Occipital lobe (tissue), 3 donors: ENCODE measurements at places on chromosomes 16 and 17.

DNA sequence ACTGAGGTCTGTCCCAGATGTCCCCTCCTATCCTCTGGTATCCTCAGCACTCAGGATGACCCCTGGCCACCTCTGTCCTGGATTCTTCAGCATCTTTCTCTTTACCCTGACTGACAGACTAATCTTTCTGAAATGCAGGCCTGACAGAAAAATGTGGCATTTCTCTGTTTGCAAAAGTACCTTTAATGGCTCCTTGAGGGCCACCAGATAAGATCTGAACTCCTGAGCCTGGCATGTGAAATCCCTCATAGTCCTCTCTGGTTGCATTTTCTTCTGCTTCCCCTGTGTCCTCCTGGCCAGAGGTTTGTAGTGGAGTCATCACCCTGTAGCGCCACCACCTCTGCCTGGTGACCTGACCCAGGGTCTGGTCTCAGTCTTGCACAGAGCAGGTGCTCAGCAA lies 2.0 kb upstream of the ELMO3 start:
- no peak for DNase-seq

DNA sequence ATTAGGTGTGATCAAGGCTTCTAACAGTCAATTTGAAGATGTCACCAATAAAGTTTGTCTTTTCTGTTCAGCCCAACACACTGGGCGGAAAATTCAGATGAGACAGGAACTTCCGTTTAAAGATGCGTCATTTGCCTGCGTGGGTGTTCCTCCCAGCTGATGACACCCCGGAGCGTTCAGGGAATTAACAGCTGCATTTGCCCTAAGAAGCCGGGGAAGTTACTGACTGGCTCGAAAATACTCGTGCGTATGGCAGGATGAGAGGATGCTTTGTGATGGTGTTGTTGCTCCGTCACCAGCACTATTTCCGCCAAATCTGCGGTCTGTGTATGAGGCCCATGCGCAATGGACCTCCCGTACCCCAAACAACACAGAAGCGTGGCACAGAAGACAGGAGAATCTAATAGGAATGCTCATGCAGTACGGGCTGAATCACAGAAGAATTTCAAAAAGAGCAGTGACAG lies 11.9 kb upstream of the PVALEF start:
- DNase-seq, result peak; percentile 75

DNA sequence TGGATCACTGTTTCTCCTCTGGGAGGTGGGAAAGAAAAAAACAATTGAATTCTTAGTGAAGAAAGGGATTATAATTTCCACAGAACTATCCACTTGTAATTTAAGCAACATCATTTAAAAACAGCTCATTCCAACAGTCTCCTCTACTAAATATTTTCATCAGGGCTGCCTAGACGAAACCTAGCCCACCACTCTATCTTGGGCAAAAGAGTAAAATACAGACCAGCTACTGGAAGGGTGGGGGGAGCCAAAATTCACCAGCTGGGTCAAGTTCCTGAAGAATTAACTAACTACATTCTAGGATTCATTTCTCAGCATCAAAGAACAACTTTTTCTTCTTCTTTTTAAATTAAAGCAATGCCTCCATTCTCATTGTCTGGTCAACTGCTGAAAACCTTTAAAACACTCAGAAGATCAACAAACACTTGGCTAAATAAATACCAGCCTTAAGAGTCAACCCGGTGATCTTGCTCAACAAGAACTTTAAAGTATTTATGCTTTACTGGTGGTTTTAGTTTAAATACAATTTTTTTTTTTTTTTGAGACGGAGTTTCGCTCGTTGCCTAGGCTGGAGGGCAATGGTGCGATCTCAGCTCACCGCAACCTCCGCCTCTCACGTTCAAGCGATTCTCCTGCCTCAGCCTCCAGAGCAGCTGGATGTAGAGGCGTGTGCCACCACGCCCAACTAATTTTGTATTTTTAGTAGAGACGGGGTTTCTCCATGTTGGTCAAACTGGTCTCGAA lies 25.2 kb downstream of the KANSL1 start:
- DNase-seq, result no peak

DNA sequence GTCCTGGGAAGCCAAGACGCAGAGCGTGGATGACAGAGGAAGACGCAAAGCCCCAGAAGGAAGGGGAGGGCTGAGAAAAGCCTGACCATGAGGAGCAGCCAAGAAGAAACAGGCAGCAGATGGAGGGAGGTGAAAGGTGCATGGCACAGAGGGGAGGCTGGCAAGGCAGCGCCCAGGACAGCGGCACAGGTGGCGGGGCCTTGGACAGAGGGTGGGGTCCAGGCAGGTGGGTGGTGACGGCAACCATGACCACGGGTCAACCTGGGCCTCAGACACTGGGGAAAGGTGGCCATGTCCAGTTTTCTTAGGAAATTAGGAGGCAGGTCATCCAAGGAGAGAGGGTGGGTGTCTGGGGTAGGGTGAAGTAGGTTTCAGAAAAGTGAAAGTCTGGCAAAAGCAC lies 17.0 kb downstream of the ARHGAP17 start:
- DNase-seq, result no peak

GRCh38 chr17:52517176-52517575 lies 358.7 kb upstream of the CA10 start:
- no peak for DNase-seq

DNA sequence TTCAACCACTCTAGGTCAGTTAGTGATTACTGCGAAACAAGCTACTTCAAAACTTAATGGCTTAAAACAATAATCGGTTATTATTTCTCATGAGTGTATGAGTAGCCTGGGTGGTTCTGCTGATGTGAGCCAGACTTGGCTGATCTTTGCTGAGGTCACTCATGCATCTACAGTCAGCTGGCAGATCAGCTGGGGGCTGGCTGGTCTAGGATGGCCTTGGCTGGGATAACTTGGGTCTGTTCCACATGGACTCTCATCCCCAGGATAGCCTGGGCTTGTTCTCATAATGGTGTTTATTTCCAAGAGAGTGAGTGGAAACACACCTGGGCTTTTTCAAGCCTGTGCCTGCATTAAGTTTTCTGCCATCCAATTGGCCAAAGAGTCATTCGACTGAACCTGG lies 13.0 kb downstream of the CCDC182 start:
- DNase-seq, result no peak

DNA sequence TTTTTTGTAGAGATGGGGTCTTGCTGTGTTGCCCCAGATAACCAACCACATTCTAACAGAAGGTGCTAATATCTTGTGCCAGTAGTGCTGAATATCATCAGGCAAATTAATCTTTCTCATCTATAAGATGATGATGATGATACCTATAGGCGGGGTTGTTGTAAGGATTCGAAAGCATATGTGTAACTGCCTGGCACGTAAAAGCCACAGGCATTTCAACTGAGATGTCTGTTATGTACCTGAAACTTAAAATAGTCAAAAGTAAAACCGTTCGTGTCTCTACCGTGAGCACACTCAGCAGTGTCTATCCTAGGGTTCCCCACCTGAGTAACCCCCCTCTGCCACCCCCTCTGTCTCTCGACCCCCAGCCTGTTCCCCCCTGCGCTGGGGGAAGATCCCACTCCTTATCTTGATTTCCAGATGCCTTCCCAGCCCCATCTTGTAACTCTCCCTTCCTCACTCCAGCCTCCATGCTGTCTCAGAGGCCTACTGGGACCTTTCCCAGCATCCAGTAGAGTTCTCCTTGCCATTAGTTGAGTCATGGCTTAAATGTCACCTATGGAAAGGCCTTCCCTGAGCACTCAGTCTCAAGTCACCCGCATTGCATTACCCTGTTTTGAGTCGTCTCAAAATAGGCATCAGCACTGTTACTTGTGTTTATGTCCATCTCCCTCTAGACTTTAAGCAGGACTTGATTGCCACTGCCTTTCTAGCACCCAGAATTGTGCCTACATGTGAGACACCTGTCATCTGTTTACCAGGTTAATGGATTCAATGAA lies 34.1 kb downstream of the CDRT15 start:
- no peak for DNase-seq

- no peak for DNase-seq
Measured at GRCh38 chr16:71883168-71883848, 674 bp downstream of the ZNF821 start.

DNA sequence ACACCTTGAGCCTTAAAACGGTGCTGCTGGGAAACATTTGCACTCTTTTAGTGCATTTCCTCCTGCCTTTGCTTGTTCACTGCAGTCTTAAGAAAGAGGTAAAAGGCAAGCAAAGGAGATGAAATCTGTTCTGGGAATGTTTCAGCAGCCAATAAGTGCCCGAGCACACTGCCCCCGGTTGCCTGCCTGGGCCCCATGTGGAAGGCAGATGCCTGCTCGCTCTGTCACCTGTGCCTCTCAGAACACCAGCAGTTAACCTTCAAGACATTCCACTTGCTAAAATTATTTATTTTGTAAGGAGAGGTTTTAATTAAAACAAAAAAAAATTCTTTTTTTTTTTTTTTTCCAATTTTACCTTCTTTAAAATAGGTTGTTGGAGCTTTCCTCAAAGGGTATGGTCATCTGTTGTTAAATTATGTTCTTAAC lies 4.4 kb downstream of the SOX9 start:
- no peak for DNase-seq

- no peak for DNase-seq
Measured at GRCh38 chr17:66405836-66406677, 103.6 kb downstream of the PRKCA start.

GRCh38 chr16:1182950-1183907 lies 30.3 kb downstream of the CACNA1H start:
- no peak for DNase-seq

DNA sequence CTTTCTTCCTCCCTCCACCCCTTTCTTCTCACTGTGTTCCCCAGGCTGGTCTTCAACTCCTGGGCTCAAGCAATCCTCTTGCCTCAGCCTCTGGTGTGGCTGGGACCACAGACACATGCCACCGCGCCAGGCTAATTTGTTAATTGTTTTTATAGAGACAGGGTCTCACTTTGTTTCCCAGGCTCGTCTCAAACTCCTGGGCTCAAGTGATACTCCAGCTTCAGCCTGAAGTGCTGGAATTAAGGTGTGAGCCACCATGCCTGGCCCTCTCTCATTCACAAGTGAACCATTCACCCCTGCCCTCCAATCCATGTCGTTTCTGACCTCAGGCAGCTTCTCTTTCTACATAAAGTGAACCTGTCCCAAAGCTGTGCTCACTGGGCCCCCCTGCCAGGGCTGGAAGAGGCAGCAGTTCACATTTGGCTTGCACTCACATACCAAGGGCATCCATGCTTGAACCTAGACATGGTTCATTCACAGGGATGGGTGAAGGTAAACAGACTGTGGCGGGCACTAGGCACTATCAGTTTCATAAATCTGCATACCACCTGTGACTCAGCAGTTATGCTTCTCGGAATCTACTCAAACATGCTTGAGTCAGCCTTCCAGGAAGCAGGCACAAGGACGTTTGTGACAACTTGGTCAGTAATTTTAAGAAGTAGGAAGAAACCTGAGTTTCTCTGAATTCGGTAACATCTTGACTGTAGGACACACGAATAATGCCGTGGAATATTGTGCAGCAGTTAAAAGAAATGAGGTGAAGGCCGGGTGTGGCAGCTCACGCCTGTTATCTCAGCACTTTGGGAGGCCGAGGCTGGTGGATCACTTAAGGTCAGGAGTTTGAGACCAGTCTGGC lies 6.0 kb upstream of the RNF213 start:
- no peak for DNase-seq

- DNase-seq, result no peak
Measured at GRCh38 chr17:82685291-82685690, 13.2 kb downstream of the RAB40B start.

DNA sequence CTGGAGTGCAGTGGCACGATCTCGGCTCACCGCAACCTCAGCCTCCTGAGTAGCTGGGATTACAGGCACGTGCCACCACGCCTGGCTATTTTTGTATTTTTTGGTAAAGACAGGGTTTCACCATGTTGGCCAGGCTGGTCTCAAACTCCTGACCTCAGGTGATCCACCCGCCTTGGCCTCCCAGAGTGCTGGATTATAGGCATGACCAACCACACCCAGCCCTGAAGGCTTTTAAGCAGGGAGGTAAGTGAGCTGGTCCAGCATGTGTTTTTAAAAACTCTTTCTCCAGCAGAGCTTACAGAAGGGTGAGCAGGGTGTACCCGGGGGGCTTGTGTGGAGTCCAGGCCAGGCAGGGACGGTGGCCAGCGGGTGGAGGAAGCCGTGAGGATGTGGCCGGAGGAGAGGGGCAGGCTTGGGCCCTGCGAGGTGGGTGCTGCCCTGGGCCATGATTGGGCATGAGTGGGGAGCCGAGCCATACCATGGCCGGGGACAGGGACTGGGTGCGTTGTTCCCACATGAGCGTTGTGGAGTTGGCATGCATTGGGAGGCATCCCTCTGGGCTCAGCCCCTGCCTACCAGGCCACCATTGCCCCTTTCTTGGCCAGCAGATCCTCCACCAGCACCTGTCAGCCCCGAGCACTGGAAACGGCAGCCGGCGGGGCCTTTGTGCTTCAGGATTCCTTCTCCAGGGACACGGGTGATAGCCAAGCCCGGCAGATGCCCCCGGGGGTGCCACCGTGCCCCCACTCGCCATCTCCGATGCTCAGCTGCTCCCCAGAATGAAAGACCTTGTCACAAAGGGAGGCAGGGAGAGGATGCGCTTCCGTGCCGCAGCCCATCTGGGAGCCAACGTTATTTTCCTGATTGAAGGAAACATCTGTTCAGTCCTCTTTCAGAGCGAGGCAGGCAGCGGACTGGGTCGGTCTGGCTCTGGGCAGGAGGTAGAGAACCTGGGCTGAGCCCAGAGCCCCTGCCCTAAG lies 64.5 kb downstream of the RAI1 start:
- DNase-seq, result peak; percentile 19

DNA sequence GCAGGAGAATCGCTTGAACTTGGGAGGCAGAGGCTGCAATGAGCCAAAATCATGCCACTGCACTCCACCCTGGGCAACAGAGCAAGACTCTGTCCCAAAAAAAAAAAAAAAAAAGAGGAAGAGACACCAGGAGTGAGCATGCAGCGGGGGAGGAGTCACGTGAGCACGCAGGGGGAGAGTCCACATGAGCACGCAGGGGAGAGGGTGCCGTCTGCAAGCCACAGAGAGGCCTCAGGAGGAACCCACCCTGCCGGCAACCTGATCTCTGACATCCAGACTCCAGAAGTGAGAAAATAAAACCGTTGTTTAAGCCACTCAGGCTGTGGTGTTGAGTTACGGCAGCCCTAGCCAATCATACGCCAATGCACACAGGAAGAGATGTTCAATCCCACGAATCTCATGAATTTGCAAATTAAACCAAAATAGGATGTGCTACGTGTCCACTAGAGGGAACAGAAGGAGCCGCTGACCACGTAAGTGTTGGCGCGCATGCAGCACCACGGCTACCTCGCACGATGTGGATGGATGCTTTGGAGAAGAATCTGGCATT lies 42.2 kb downstream of the CCDC57 start:
- no peak for DNase-seq
